Right lung (tissue), 10 donors: ENCODE measurements at places on chromosomes 2 and 18. TPM values are rescaled to one million over a fixed set of nuclear protein-coding genes. Genes with fewer than 3 reads are reported as not detected.

The HS6ST1 gene
- 36.4 TPM for polyA plus RNA-seq

The LONRF2 gene
- 3.4 TPM for polyA plus RNA-seq

The LRP1B gene
- polyA plus RNA-seq: 0.81 TPM

The LYPD6B gene
- polyA plus RNA-seq: 36.1 TPM

The TSPYL6 gene
- polyA plus RNA-seq: 0.10 TPM

The POTEC gene
- polyA plus RNA-seq: not detected

The CFAP65 gene
- polyA plus RNA-seq: 0.60 TPM

The NCKAP5 gene
- polyA plus RNA-seq: 20.7 TPM

The GCG gene
- polyA plus RNA-seq: 1.3 TPM

The SLC4A5 gene
- polyA plus RNA-seq: 8.4 TPM

GRCh38 chr2:164719996-164720941, 99.0 kb upstream of the GRB14 start:
- DNase-seq: no peak

DNA sequence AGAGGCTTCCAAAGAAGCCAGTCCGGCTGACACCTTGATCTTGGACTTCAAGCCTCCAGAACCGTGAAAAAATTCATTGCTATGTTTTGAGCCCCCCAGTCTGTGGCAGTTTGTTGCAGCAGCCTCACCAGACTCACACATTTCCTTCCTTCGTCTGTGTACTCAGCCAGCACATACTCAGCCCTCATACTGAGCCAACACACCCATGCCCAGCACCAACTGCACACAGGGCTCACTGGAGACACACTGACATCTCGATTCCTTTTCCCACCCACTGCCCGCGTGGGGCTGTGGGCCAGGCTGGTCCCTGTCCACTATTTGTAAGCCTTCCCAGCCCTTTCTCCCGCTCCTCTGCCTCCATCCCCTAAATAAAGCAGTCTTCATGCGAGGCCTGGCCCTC, 24.1 kb upstream of the NMUR1 start:
- DNase-seq: no peak

DNA sequence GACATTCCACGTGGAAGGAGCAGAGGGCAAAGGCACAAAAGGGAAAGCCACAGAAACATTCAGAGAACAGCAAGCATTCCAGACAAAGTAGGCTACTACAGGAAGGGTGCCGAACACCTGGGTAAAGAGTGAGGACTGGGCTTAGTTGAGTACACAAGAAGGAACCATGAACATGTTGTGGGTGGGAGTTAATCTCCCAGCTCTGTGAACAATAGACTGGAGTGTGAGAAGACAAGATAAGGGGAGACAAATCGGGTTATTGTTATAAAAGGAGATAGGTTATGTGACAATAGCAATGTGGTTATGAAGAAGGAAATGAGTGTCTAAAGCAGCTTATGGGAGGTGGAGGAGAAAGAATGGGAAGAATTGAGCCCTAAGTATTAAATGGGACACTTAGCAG, 70.0 kb downstream of the DPP4 start:
- no peak for DNase-seq

GRCh38 chr2:240438810-240439697, 3.6 kb downstream of the GPC1 start:
- no peak for DNase-seq

DNA sequence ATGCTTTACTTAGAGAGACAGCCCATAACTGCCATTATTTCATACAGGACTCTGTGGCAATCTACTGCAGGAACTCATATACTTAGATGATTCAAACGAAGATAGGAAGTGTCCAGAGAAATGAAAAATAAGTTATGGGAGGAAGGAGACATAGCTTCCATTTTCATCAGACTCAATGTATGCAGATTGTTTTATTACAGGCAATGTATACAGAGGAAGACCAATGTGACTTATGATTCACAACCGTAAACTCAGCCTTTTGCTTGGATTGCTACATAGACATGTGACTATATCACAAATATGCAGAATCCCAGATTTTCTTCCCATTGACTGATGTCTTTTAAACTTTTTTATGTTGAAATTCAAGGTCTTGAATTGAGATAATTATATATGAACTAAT, 793.4 kb downstream of the SATB2 start:
- DNase-seq: no peak

DNA sequence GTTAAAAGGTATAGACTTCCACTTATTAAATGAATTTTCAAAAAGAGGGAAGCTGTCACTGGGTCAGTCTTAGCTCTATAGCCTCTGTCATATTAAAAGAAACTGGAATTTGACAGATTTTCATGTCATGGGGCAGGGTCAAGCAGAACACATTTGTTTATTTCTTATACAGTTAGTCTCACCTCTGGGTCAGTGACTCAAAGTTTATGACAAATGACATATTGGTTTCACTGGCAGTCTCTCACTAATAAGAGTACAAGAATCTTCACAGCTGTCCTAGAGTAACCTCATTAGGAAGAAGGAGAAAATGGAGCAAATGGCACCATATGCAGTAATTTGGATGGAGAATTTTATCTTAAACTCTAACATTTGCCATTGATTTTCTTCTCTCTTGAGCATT, 63.2 kb downstream of the MBD2 start:
- DNase-seq: no peak

DNA sequence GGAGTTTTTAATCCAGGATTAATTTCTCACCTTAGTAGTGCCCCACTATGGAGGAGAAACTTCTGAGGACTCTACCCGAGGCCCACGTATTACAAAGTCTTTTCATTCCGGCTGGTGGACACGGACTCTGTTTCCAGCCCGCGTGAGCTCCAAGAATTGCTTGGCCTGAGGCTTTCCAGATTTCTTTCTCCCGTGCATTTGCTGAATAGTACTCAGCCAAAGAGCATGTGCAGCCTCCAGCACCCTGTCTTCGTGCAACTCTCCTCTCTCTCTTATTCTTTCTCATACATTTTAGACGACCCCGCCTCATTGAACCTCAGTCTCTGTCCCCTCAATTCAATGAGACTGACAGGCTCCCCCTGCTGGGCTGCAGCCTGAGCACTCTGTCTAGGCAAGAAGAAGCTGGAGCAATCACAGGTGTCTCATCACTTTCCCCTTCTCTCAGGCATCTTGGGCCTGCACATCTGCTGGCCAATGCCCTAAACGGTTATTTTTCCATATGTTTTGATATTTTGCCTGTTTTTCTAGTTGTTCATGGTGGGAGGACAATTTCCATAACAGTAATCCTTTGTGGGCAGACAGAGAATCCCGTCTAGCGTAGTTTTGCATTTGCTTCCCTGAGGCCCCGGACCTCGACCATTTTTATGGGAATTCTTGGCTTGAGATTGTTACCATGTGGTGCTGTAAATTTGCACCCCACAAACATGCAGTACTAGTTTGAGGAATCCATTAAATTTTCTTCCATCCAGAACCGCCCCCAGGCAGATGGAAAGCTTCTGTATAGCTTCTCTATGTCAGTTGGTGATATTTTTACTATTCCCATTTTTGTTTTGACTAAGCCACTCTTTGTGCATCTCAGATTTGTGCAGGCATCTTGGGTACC, 50.1 kb upstream of the LPIN2 start:
- no peak for DNase-seq

DNA sequence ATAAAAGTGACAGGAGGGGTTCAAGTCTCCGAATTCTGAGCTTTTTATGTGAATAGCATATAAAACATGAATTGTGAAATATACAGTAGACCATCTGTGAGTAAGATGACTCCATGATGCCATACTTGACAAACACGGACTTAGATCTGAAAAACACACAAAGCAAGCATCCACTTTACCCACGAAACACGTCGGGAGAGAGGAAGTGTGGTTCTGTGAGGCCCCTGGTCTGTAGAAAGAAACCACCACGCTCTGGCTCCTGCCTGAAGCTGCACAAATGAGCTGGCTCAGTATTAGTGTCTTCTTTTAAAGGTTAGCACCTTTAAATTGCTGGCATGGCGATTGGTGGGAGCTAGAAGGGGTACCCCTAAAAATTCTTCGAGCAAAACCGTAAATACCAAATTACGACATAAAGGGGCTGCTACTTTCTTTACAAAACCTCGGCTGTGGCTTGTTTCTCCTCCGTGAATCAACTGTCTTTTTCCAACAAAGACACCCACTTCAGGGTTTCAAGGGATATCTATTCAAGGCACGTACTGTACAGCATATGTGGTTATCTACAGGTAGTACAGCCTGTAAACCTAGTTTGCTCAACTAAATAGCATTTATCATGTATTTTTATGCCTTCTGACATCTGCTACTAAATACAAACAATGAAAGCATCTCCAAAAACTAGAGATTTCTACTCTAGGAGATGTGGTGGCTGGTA, 70.9 kb downstream of the AFF3 start:
- DNase-seq: no peak

GRCh38 chr2:218091746-218092145, 22.7 kb downstream of the RUFY4 start:
- no peak for DNase-seq

DNA sequence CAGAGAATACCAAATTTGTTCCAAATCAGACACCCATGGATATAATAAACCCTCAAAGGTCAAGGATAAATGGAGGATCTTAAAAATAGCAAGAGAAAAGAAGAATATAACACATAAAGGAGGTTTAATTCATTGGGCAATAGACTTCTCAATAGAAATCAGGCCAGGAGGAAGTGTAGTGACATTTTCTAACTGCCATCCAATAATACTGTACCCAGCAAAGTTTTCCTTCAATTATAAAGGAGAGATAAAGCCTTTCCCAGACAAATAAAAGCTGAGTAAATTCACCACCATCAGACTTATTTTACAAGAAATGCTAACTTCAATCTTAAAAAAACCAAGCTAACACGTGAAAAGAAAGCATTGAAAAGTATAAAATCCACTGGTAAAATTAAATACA, 121.6 kb downstream of the MSTN start:
- no peak for DNase-seq

- no peak for DNase-seq
Observed at GRCh38 chr2:183868707-183869106, 729.6 kb upstream of the ZNF804A start.

DNA sequence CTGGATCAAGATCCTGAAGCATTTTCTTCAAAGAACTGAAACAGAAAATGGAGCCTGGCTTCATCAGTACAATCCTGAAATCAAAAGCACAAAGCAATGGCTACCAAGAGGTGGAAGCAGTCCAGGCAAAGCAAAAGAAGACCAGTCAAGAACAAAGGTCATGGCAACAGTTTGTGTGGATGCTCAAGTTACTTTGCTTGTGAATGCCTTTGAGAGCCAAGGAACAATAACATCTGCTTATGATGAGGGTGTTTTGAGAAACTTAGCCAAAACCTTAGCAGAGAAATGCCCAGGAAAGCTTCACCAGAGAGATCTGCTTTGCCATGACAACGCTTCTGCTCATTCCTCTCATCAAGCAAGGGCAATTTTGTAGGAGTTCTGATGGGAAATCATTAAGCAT, 723.1 kb downstream of the TMEM182 start:
- no peak for DNase-seq

DNA sequence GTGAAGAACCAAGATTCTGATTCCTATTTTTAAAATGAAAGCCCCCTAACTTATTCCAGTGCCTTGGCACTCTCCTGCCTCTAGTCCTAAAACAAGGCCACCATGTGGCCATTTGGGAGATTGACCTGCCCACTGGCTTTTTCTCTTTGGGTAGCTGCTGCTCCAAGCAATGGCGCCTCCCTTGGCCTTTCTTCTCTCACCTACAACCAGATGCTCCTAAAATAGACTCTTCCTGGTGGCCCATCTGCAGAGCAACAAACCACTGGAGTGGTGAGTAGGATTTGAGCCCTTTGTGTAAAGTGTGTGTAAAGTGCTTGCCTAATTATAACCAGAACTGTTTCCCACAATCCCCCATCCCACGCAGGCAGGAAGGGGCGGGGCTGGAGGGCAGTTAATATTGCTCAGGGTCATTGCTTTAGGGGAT, 114.2 kb downstream of the FHOD3 start:
- DNase-seq: no peak

DNA sequence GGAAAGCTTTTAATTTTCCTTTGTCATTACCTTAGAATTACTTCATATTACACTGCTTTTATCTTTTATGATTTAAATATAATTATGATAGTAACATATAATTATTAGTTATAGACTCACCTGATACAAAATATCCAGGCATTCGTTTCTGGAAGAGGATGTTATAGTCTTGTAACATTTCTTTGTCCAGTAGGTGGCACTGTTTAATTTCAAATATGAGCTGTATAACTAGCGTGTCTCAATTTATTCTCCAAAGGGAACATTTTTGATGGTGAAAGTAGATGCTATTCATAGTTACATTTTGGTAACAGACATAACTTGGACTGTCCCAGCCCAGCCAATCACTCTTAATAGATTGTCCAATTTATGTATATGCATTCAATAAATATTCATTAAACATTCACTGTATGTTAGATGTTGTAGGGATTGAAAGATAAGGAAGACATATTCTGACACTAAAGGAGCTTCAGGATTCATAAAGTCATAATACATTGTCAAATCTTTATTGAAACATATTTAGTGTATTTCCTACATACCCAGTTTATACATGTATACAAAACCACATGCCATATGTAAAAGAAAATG, 19.2 kb downstream of the DAW1 start:
- no peak for DNase-seq

DNA sequence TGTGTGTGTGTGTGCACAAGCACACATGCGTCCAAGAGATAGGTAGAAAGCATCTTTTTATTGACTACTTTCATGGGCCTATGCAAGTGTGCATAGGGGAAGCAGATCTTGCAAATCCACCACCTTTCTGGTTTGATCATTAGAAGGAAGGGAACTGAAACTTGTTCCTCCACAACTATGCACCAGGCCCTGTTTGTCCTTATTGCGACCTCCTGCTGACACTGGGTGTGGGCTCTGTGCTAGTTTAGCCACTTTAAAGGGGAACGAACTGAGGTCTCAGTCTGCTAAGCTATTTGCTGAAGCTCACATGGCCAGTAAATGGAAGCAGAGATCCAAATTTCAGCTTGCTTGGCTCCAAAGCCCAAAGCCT, 32.1 kb upstream of the INSIG2 start:
- DNase-seq: no peak

DNA sequence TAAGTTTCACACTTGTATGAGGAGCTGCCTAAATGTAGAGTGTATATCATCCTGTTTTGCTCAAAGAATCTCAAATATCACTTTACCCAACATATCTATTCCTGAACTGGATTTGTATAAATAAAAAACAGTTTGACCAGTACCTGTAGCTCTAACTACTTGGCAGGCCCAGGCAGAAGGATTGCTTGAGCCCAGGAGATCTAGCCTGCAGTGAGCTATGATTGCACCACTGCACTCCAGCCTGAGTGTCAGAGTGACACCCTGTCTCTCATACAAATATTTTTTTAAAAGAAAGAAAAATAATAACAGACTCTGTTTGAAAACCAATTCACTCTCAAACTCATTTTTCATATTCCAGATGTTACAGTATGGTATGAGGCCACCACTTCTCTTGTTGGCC, 7.7 kb upstream of the LIMS2 start:
- no peak for DNase-seq

GRCh38 chr2:106831816-106832569, 54.0 kb downstream of the ST6GAL2 start:
- DNase-seq: no peak

- no peak for DNase-seq
Observed at GRCh38 chr2:126664639-126665038, 8.7 kb downstream of the GYPC start.

DNA sequence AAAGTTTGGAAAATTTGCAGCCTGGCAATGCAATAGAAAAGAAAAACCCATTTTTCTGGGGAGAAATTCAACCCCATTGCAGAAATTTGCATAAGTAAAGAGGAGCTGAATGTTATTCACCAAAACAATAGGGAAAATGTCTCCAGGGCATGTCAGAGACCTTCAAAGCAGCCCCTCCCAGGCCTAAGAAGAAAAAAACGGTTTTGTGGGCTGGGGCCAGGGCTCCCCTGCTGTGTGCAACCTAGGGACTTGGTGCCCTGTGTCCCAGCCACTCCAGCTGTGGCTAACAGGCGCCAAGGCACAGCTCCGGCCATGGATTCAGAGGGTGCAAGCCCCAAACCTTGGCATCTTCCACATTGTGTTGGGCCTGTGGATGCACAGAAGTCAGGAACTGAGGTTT, 224.5 kb downstream of the TXNL1 start:
- DNase-seq: no peak
